IPS-NIHi11 (cell line): ENCODE measurements at places on chromosomes 6 and 20.

DNA sequence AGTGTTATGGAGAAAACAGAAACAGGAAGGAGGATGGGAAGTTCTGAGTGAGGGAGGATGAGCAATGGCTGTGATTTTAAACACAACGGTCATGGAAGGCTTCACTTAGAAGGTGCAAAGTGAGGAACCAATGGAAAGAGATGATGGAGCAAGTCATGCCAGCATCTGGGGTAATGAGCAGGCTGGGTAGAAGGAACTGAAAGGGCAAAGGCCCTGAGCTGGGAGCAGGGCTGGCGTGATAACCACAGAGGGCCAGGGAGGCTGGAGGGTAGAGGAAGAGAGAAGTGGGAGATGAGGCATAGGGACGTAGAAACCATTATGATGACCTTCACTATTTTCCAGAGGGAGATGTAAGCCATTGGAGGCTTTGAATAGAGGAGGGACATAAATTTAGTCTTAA, 43.6 kb downstream of the NHLRC1 start:
- no peak for DNase-seq

- no peak for DNase-seq
Observed at GRCh38 chr6:22878324-22878701, 308.9 kb downstream of the HDGFL1 start.

DNA sequence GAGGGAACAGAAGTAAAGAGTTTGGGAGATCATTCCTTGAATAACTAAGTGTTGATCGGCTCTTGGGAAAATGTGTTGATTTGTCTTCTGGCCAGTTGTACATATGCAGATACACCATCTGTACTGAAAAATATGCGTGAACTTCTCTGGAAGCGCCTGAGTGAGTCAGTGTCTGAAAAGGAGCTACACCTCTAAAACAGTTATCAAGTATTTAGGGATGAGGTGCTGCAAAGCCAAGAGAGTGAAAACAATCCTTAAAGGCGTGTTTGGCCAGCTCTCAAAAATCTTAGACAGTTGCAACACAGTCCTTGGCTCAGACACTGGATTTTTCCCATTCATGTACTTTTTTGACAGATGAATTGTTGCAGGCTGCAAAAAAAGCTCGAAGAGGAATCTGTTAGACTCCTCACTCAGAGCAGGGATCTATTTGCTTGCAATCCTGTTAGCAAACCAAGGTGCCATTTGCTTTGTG, 61.3 kb downstream of the BMP6 start:
- DNase-seq = no peak

GRCh38 chr6:51472745-51473487, 614.5 kb downstream of the PKHD1 start:
- DNase-seq = peak; percentile 11

DNA sequence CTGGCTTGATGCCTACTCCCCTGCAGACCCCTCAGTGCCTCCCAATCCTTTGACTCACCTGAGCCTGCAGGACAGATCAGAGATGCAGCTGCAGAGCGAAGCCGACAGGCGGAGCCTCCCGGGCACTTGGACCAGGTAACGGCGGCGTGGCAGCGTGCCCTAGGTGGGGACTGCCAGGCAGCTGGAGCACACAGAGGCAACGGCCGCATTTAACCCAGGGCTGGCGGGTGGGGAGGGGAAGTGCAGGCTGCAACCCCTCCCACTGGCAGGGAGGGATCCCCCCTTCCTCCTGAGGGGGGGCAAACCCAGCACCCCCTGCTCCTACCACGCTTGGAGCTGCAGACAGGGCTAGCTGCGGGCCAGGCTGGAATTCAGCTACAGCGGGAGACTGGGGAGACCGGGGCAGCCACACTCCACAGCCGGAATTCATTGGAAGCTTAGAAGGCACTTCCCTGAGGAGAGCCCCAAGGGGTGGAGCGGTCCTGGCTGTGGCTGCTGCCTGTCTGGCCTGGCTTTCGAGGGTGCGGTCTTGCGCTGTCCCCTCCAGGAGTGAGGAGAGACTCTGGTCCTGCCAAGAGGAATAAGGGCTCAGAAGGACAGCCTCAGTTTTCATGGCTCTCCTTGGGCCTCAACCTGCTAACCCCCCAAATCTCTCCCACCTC, at the start of gene MATN4:
Gene MATN4 (minus strand): TSS at position 183 of the 662 bp plus-strand sequence. CDS start 2,717 bp downstream, outside the sequence.
- peak; percentile 14 for DNase-seq

DNA sequence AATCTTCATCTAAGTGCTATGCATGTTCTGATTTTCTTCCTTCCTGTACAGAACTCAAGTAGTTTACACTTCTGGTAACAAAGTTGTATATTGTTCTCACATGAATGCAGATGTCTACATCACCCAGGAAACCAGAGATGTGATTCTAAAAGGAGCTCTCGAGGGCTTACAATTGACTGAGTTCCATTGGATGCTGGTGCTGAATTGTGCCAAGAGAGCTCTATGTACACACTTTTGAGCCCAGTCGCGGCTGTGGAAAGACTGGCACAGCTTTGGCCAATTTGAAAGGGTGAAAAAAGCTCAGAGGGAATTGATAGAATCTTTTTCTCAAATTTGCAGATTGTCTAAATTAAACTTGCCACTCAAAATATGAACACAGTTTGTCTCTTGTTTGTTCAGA, 340.7 kb downstream of the LMBRD1 start:
- no peak for DNase-seq

GRCh38 chr20:635893-636338, 17.1 kb downstream of the SRXN1 start:
- DNase-seq = no peak

DNA sequence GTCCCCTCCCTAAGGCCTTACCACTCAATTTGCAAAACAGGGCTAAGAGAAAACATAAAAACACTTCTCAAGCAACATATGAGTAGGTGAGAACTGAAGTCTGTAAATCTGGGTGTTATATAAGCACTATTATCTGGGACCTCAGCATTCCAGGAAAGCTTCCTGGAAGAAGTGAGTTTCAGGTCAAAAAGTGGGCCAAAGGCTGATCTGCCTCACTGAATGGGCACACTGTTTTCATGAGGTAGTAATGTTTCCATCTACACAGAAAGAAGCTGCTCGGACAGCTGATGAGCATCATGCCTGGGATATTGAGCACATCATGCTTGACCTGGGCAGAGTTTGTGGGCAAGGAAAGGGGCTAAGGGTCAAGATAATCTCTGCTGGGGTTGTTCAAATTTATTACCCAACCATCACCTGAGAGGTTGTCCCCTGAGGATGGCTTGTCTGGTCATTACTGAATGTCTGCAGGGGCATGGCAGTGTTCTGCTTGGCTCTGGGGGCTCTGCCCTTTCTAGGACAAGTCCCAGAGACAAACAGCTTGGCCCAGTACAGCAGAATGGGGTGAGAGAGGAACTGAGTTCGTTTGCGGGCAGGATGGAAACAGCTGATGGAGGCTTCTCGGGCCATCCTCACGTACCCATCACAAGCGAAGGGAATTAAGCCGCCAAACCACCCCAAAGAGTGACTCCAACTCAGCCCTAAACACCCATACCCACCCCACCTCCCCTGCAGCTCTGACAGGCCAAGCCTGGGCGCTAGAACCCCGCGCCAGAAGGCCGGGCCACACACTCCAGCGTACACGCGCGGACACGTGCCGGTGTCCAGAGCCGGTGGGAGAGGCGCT, 1.2 kb upstream of the SYNJ2 start:
- no peak for DNase-seq

- no peak for DNase-seq
Observed at GRCh38 chr6:74579047-74579446, 626.8 kb downstream of the COL12A1 start.

- DNase-seq = no peak
Observed at GRCh38 chr6:41874741-41875140, 20.4 kb downstream of the USP49 start.

DNA sequence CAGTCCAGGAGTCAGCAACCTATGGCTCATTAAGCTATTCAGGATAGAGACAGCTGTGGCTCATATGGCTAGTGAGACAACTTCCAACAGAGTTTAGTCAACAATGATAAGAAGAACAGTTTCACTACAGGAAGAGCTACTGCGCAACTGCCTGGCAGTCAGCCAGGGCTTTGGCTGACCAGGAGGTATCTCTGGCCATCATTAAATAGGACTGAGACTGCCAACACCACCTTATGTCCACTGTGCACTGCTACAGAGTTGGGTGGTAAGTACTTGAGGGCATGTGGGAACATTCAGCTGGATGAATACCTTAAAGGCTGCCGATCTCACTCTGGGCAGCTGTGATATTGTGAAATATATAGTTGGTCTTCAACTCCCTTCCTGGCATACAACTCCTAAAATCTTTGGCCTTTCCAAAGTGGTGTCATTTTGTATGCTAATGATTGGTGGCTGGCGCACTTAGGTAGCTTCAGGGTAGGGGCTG, 52.2 kb upstream of the FAM83C start:
- DNase-seq = no peak

GRCh38 chr6:181049-181654, 111.1 kb upstream of the DUSP22 start:
- no peak for DNase-seq

GRCh38 chr6:1590580-1590979, 19.1 kb upstream of the FOXC1 start:
- no peak for DNase-seq

GRCh38 chr6:150286460-150286859, 82.4 kb upstream of the IYD start:
- DNase-seq = no peak

DNA sequence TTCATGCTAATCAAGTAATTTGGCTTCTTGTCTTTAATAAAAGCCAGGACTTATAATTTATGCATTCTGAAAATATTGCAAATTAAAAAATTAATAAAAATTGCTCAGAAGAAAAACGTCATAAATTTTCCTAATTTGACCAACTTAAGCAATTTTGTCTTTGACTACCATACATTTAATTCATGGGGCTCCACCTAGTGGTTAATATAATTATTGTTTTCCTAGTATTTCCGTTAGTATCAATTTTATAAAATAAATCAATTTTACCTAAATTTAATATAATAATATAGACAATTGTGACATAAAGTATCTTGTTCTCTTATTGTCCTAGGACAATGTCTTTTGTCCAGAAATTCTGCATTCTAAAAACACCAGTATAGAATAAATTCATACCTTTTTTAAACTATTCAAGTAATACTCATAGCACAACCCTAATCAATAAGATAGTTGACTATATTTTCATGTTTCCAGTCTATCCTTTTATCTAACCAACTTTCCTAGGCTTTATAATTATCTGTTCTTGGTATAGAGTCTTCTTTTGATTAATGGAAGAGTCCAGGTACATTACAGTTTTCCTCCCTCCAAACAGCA, 319.9 kb downstream of the TRDN start:
- DNase-seq = peak; percentile 11

DNA sequence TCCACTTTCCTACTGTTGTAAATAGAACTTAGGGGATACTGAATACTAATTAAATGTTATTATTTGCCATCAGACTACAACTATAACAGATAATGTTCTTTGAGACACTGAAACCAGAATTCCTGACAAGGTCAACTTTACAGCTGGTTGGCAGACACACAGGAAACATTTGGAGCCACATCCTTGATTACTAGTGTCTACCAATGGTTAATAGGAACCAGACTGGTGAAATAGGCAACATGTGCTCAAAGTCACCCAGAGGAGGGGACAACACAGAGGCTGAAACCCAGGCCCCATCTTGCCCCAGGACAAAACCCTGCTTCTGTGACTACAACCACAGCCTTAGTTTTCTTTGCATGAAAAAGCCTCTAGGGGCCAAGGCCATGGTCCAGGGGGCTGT, 47.8 kb upstream of the NT5E start:
- no peak for DNase-seq

DNA sequence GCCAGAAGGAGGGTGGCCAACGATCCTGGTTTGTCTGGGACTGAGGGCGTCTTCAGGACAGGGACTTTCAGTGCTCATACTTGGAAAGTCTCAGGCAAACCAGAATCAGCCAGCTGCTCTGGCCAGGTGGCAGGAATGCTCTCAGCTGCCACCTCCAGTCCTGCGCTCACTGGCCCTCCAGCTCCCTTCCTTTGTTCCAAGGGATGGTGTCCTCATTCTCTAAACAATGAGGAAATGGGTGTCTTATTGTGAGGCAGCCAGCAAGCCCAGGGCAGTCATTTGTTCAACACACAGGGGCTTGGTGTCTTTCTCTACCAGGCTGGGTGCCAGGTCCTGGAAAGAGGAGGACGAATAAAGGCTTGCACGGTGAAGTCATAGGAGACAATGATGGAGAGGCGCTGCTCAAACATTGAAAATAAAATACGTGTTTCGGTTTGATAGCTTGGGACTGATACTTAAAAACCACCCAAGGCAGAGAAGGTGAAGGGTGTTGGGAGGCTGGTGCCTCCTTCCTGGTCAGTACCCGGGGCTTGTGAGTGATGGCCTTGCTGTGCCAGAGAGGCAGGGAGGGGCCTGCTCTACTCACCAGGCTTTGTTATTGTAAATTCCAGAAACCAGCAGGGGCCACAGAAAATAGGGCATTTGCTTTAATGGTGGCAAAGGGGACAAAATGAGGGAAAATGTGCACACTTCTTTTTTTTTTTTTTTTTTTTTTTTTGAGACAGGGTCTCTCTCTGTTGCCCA, 11.3 kb upstream of the TMEM181 start:
- peak; percentile 52 for DNase-seq

DNA sequence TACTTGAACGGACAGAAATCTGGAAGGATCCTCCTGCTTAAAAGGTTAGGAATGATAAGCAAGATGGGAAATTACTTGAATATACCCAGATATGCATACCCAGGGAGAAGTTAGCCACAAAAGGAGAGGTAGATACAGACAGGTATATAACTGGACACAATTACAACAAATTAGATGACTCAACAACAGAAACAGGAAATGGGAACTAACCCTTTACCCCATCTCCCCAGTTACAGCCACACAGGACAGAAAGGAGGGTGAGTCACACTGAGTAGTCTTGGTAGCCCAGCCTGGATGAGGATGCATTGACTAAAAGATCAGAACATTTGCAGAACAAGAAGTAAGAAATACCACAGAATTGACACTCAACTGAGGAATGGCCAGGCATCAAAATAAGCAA, 61.2 kb downstream of the C6orf52 start:
- no peak for DNase-seq

GRCh38 chr20:32312718-32313424, 35.4 kb downstream of the KIF3B start:
- no peak for DNase-seq

DNA sequence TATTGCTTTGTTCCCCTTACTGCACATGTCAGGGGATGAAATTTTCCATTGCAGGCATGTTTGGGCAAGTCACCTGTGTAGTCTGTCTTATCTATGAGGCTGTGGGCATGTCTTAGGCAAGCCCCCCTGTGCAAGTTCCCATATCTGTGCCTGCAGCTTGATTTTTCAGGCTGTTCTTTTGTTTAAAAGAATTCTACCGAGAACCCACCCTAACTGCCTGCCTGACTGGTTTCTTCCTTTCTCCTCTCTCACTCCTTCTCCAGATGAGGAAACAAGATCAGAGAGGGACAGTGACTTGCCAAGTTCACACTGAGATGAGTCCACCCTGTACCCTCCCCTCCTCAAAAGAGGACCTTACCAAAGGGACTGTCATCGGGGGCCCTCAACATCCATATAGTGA, 11.0 kb downstream of the TREML2 start:
- DNase-seq = no peak

- no peak for DNase-seq
Observed at GRCh38 chr20:37327748-37328147, 18.2 kb upstream of the SRC start.

- no peak for DNase-seq
Observed at GRCh38 chr20:47309394-47309793, 47.1 kb downstream of the ZMYND8 start.
